ENCODE measurements at places on chromosomes 12 and 14.

- H3K27me3 ChIP-seq = no peaks in the 10 kb centered on the region
- no peak for DNase-seq
- no peak overlapping the region for H3K4me3 ChIP-seq
Measured at GRCh38 chr14:38367922-38368321, 112.0 kb upstream of the CLEC14A start.

GRCh38 chr12:124713436-124714082 lies 146.1 kb upstream of the NCOR2 start:
- H3K27ac ChIP-seq = no peak overlapping the region
- H3K36me3 ChIP-seq = no peaks in the 10 kb centered on the region
- H3K4me1 ChIP-seq = no peaks in the 10 kb centered on the region
- H3K4me3 ChIP-seq = no peak overlapping the region

- DNase-seq = peak; percentile 19
- H3K4me3 ChIP-seq = peak overlapping the region; percentile 83
- peak overlapping the region; percentile 96 for H3K27ac ChIP-seq
- H3K4me1 ChIP-seq = peaks cover 48% of the 10 kb centered on the region
- H3K27me3 ChIP-seq = no peaks in the 10 kb centered on the region
- H3K36me3 ChIP-seq = no peaks in the 10 kb centered on the region
Measured at GRCh38 chr14:32078858-32079216, 1.7 kb downstream of the ARHGAP5 start.

GRCh38 chr14:77276295-77276935 lies 5.4 kb upstream of the NGB start:
- no peaks in the 10 kb centered on the region for H3K36me3 ChIP-seq
- peaks cover 22% of the 10 kb centered on the region for H3K27me3 ChIP-seq
- H3K27ac ChIP-seq = no peak overlapping the region
- H3K4me3 ChIP-seq = no peak overlapping the region
- no peaks in the 10 kb centered on the region for H3K4me1 ChIP-seq
- DNase-seq = no peak

DNA sequence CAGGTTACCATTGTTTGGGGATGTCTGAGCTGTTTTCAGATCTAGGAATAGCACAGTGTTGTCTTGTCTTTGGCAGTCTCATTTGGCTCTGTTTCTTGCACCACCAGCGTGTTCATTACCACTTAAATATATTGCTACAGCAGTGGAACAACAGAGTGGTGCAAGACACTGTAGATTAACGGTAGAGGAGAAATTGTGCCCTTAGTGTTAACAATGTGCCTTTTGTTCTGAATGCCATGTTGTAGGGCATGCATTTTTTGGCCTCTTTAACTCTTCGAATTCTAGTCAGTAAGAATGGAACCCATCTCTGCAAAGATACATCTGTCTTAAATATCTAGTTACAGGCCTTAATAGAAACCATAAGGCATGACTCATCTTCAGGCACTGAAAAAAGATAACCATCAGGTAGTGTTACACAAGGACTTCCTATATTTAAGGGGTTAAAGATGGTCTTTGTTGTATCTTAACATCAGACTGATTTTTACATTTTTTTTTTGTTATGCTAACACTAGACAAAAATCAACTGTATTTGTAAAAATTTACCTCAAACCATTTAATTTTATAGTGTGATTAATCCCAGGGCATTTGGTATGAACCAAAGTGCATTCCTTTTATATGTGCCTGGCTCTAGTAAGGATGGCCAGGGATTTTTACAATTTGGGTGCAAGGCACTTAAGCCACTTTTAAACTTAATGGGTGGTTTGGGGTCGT lies 12.9 kb downstream of the DYRK2 start:
- DNase-seq = peak; percentile 57
- H3K27me3 ChIP-seq = no peaks in the 10 kb centered on the region
- H3K4me1 ChIP-seq = peaks cover 44% of the 10 kb centered on the region
- peaks cover 38% of the 10 kb centered on the region for H3K36me3 ChIP-seq
- H3K27ac ChIP-seq = peak overlapping the region; percentile 65

- DNase-seq = no peak
- H3K4me3 ChIP-seq = no peak overlapping the region
- no peak overlapping the region for H3K27ac ChIP-seq
- H3K27me3 ChIP-seq = no peaks in the 10 kb centered on the region
- no peaks in the 10 kb centered on the region for H3K4me1 ChIP-seq
- H3K36me3 ChIP-seq = no peaks in the 10 kb centered on the region
Measured at GRCh38 chr12:116497051-116497591, 62.1 kb upstream of the MAP1LC3B2 start.

DNA sequence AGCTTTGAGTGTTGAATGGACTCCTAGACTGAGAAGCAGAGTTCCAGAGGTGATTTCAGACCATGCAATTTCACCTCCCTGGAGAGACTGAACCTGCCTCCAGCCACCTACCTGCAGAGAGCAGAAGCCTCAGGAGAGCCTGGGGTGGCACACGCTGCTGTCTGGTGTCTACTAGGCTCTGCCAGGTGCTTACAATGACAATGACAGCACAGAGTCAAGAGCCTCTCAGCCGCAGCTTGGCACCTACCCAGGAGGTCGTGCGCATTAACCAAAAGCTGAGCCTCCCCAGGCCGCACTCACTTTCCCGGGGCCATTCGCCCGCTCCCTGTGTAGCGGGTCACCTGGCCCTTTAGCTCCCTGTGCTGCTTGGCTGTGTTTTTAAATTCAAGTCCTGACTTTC lies 63.2 kb downstream of the TESC start:
- H3K27ac ChIP-seq = no peak overlapping the region
- H3K27me3 ChIP-seq = no peaks in the 10 kb centered on the region
- H3K4me3 ChIP-seq = no peak overlapping the region
- no peak for DNase-seq
- peaks cover 38% of the 10 kb centered on the region for H3K4me1 ChIP-seq

GRCh38 chr12:110763583-110763982 lies 20.9 kb upstream of the PPP1CC start:
- H3K4me1 ChIP-seq = no peaks in the 10 kb centered on the region
- H3K27ac ChIP-seq = no peak overlapping the region
- H3K36me3 ChIP-seq = no peaks in the 10 kb centered on the region
- no peak overlapping the region for H3K4me3 ChIP-seq
- no peak for DNase-seq

DNA sequence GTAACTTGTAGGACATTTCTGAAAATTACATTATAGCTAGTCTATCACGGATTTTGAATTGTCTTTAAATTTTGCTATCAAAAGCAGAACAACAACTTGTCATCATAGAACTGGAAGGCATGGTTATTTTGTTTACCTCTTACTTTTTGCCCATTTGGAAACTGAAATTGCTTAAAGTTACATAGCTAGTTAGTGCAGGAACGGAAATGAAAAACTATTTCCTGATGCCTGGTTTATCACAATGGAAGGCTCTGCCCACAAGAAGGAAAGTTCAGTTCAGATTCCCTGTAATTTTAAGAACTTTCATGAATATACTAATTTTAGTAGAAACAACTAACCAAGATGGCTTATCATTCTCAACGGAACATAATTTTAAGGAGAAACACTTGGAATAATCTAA lies 427.7 kb downstream of the RAD51B start:
- no peak overlapping the region for H3K4me3 ChIP-seq
- no peaks in the 10 kb centered on the region for H3K36me3 ChIP-seq
- no peaks in the 10 kb centered on the region for H3K27me3 ChIP-seq
- peak; percentile 61 for DNase-seq

GRCh38 chr12:106495354-106495965 lies 87.3 kb upstream of the RFX4 start:
- H3K4me1 ChIP-seq = no peaks in the 10 kb centered on the region
- no peak overlapping the region for H3K4me3 ChIP-seq
- DNase-seq = no peak
- H3K36me3 ChIP-seq = peaks cover 9% of the 10 kb centered on the region

- H3K4me1 ChIP-seq = peaks cover 35% of the 10 kb centered on the region
- H3K4me3 ChIP-seq = peak within 1 kb of the TSS; percentile 83
- H3K36me3 ChIP-seq = no peaks in the 10 kb centered on the region
- H3K27me3 ChIP-seq = no peaks in the 10 kb centered on the region
- peak; percentile 77 for DNase-seq
Measured at GRCh38 chr14:32077081-32078022, at the start of gene ARHGAP5. ARHGAP5 (plus strand) TSS chr14:32077304; CDS start chr14:32090670, 13,366 bp downstream.

DNA sequence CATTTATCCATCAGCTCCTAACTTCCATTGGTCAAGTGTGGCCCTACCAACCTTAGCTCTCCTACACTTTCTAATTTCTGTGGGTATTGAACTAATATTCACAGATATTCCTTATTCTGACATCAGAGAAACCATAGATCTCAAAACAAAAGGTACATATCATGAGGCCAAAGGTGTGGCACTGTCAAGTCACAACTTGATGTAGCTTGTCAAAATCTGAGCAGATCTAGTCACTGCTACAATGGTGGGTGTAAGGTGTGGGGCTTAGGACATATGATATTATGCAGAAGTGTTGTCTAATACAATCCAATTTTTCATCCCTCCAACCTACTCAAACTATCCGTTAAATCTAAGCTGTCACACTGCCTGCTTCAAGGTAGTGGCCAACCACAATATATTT lies 114.0 kb upstream of the FAR2 start:
- H3K27me3 ChIP-seq = no peaks in the 10 kb centered on the region
- no peak overlapping the region for H3K4me3 ChIP-seq
- no peaks in the 10 kb centered on the region for H3K4me1 ChIP-seq
- no peak overlapping the region for H3K27ac ChIP-seq
- H3K36me3 ChIP-seq = no peaks in the 10 kb centered on the region
